ENCODE measurements at places on chromosomes 12 and 14.
A peak's percentile ranks its signal among the peaks of the same experiment; 100 is the strongest.

DNA sequence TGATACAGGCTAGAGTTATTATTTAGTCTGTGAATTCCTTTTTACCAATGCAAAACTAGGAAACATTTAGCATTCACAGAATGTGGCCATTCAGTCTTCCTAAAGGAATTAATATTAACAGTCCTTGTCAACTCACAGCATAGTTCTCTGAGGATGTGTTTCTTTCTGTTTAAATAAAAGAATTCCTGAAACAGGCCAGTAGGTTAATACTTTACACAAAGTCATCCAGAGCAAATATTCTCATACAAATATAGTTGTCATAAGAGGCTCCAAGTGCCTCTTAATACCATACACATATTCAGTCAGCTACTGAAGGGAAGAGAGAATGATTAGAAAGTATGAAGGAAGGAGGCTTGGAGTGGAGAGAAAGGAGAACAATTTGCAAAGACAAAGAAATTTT, 120.1 kb downstream of the LMNTD1 start:
- DNase-seq, result no peak

- DNase-seq, result no peak
These were observed 795 bp downstream of the SMAGP start for GRCh38 chr12:51269174-51270066.

- peak; percentile 10 for DNase-seq
These were observed 805 bp downstream of the MYH7 start for GRCh38 chr14:23434488-23435222.

DNA sequence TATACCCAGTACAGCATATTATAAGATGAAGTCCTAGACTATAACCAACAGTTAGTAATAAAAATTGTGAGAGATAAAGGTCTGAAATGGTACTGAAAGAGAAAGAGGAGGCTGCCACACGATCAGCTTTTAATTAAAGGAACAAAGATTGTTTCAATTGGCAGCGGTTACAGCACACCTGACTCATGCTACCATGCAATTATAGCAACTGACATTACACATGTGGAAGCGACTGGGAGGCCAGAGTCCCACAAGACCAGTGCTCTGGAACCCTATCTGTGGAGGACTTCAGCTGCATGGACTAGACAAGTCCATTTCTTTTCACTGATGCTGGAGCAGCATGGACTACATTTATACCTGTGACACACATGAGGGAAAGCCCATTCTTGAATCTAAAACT, 55.2 kb downstream of the SEL1L start:
- no peak for DNase-seq

GRCh38 chr12:27940245-27940644, 32.3 kb downstream of the PTHLH start:
- no peak for DNase-seq

- DNase-seq, result peak; percentile 33
These were observed 223.3 kb upstream of the SFSWAP start for GRCh38 chr12:131487388-131488124.

DNA sequence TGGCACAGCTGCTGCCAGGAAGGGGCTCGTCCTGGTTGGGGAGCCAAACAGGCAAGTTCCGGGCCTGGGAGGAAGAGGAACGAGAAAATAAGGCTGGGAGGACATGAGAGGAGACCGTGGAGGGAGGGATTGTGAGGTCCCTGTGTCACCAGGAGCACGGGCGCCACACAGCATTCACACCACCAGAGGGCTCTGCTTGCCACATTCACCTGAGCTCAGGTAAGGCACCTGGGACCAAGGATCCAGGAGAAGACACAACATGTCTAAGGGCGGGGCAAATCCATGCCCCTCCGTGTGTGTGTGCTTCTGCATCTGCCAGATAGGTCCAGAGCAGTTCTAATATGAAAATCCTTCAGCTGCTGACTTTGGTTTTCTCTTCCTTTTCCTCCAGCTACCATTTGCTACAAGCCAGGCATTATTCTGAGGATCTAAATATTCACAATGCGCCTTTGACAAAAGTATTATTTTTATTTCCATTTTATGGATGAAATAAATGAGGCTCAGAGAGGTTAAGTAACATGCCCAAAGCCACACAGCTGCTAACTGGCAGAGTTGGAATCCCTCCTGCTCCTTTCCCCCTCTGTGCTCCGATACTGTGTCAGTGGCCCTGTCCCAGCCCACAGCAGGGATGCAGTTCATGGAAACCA, 14.6 kb downstream of the RAPGEF3 start:
- no peak for DNase-seq

DNA sequence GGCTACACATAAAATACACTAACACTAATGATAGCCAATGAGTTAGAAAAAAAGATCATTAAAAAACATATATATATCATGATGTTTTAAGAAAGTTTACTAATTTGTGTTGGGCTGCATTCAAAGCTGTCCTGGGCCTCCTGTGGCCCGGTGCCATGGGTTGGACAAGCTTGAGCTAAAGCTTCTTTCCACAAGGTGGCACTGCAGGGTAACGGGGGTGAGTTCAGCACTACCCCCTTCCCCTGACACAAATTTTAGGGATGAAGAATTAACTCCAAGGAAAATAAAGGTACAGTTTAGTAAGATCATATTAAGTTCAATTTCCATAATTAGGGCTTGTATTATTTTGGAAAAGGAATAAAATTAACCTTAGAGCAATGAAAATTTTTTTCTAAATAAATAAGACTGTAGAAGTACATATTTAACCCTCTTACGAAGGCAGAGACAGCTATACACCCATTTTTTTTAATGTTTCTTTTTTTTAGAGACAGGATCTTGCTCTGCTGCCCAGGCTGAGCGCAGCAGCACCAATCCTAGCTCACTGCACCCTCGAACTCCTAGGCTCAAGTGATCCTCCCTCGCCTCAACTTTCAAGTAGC, 38.9 kb downstream of the PPP1R13B start:
- DNase-seq, result peak; percentile 76

DNA sequence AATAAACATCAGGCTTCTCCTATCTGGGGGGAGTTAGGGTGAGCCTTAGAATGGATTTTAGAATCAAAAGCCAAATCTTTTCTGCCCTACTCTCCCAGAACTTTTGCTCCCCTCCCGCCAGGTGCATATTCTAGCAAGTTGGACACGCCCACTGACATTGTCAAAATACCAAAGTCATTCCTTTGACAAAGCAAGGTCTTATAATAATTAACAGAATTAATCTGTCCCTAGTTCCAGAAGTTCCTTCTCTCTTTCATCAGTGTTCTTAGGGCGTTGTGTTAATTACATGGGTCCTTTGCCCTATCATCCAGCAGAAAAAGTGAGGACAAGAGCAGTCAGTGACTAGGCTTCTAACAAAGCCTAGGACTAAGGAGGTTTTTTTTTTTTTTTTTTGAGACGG, 2.4 kb downstream of the PRR13 start:
- DNase-seq, result no peak

DNA sequence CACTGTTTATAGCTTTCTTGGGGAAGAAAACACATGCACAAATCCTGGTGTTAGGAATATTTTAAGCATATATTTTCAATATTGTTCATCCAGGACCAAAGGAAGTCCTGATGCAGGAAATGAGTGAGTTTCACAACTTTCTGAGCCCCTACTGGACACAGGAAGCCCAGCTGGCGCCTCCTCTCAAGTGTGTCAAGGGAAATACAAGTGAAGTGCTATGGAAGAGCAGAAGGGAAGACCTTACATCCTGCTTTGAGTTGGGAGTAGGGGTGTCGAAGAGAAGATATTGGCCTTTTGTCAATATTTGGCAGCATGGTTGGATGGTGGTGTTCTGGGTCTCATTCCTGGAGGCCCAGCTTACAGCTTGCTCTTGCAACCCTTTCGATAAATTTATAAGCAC, 66.1 kb upstream of the ZDHHC17 start:
- peak; percentile 37 for DNase-seq

- DNase-seq, result no peak
These were observed 3.1 kb upstream of the CDCA4 start for GRCh38 chr14:105023791-105024480.

DNA sequence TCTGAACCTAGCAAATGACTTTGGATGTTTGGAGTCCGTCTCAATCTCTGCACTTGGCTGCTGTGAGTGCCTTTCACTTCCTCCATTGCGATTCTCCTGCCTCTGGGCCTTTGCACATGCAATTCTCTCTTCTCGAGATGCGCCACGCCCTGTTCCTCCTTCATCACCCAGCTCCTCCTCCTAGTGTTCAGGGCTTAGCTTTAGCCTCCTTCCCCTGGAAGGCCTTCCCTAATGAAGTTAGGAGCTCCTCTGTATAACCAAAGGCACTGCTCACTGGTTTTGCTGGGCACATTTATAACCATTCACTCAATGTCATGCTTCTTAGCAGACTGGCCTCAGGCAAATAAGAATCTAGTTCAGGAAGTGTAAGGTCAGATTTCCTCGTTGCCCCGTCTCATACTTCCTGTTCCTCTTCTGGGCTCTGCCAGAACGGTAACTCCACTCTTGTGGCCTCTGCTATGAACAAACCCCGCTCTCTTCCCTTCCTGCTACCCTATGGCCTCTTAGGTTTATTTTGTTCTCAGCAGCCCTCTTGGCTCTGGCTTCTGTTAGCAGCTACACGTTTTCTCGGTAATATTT, 171.4 kb downstream of the CRADD start:
- DNase-seq, result no peak

- DNase-seq, result no peak
These were observed 228.2 kb downstream of the BCL11B start for GRCh38 chr14:99043756-99044155.

- DNase-seq, result no peak
These were observed 90.3 kb downstream of the RPS6KA5 start for GRCh38 chr14:90970167-90970600.

DNA sequence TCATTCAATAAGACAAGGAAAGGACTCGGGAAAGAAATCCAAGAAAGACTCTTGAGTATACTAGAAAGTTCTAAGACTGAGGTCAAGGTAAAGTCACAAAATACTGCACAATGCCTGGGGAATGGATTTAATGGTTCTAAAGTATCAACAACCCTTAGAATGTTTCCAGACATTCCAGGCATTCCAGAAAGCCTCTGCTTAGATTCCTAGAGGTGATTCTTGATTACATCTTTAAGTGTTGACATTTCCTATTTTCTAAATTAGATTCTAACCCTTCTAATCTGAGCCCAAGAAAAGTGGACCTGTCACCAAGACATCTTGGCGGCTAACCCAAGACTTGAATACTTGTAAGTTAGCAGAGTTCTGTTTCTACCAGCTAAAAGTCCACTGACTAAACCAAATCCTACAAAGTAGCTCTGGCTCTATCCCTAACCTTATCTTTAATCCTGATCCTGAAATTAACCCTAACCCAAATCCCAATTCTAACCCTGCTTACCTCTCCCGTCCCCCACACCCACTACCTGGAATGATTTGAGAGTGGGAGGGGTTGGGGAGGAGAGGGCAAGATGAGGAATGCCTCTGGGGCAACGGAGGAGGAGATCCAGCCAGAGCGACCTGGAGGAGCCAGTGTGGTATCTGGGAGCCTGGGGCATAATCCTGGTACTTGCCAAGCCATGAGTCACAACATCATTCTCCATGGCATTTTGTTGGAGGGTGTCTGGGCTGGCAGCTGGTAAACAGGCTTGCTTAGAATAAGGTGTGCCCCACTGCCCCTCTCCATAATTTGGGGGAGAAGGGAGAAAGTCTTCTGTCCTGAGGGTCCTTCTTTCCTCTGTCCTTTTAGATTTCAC, 93.4 kb upstream of the HOXC13 start:
- no peak for DNase-seq

- no peak for DNase-seq
These were observed 60.1 kb upstream of the CCND2 start for GRCh38 chr12:4213471-4213870.

GRCh38 chr14:42428996-42429395, 822.3 kb downstream of the LRFN5 start:
- no peak for DNase-seq

- no peak for DNase-seq
These were observed 47.2 kb downstream of the UBE3B start for GRCh38 chr12:109524466-109525278.

GRCh38 chr14:53927171-53927570, 29.5 kb downstream of the BMP4 start:
- DNase-seq, result no peak

GRCh38 chr14:85412756-85413155, 117.2 kb upstream of the FLRT2 start:
- no peak for DNase-seq

GRCh38 chr12:43103866-43104265, 448.1 kb downstream of the ADAMTS20 start:
- no peak for DNase-seq

- DNase-seq, result no peak
These were observed 1.4 kb upstream of the APOBEC1 start for GRCh38 chr12:7667125-7667524.

GRCh38 chr14:32629236-32629635, 300.1 kb downstream of the AKAP6 start:
- no peak for DNase-seq

DNA sequence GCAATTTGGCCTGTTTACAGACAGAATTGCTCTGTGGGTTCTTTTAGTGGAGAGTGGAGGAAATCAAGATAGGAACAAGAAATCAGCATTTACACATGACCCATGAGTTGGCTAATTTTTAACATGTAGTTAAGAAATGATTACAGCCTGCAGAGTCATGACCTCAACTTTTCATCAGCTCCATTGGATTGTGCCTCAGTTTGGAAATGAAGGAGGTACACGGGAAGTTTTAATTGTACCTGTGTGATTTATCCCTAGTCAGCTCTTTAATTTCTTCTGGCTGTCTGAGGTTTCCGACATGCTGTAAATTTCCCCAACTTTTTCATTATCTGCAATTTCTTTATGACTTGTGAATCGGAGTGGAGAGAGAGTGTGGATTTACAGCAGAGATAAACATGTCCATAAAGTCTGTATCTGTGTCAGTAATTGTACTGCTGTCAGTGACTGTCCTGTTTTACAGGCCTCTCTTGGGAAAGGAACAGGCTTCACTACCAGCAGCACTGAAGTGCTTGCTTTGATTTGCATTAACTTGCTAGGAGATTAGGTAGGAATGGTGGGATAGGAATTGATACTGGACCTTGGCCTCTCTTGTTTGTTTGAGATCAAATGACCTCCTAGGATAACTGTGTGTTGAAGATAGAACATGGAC, 49.2 kb downstream of the LIN52 start:
- no peak for DNase-seq

- DNase-seq, result peak; percentile 44
These were observed 380.8 kb upstream of the TMEM132C start for GRCh38 chr12:127885954-127886750.

Data from right hindlimb (tissue), 1 donor.